ENCODE measurements at places on chromosomes 7 and 10.

DNA sequence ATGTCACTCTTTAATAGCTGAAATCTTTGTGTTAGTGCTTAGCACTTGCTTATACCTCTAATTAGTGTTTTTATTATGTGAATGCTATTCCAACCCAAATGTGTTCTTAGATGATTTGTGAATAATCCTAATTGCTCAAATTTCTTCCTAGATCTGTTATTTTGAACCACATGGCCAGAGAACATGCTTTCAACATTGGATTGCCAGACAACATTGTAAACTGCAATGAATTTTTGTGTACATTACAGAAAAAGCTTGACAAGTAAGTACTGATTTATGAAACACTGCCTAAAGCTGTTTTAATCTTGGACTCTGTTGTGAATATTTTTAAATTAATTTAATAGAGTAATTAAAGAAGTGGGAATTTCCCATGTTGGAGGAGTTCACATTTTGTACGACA is 121.1 kb downstream of the ZNF277 start:
- no peak for DNase-seq

DNA sequence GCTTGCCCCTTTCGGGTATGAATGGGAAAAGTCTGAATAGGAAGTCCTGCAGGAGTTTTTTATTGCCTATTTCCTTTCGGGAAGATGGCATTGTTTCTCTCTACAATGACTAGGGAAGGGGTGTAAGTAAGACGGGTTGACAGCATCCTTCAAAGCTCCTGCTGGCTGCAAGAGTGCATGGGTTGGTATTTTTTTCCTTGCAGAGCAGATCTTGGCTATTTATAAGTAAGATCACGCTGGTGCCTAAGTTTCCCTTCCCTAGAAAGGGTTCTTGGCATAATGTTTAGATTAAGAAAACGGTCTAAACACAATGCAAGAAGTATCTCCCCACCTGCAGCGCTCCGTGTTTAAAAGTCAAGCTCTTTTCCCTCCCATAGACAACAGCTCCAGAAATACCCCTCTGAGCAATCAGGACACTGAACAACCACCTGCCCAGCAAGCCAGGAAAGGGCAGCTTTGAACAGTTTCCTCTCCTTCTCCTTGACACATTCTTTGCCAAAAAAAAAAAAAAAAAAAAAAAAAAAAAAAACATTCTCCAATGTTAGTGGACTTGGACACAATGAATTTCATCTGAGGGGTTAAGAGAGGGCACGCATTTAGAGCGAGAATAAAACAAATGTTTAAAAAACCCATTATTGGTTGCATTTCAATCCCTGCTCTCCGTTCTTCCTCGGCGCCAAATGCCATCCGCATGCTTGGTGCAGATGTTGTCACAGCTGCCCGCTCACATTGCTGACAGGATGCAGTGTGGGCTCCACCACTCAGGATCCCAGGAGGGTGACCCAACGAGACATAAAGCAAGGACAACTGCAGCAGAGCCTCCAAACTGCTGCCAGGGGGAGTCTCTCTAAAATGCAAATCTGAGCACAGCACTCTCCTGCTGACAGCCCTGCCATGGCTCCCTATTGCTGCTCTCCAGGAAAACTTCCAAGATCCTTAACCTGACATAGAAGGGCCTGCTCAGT is 427.4 kb upstream of the MGMT start:
- no peak for DNase-seq

DNA sequence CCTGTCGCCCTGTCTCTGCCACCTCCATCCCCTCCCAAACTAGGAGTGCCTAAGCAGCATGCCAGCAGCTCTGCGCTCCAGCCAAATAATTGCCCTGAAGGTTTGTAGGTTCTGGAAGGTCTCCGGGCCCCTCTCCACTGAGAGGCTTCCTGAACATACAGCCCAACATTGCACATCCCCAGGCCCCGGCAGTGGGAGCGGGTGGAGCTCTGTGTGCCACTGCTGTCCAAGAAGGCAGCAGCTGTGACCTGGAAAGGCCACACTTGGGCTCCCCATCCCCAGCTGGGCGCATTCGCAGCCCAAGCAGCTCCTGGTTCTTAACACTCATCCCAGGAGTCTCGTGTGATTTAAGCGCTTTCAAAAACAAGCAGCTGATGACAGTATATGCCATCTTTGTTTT is 95.7 kb downstream of the COL13A1 start:
- DNase-seq: no peak

DNA sequence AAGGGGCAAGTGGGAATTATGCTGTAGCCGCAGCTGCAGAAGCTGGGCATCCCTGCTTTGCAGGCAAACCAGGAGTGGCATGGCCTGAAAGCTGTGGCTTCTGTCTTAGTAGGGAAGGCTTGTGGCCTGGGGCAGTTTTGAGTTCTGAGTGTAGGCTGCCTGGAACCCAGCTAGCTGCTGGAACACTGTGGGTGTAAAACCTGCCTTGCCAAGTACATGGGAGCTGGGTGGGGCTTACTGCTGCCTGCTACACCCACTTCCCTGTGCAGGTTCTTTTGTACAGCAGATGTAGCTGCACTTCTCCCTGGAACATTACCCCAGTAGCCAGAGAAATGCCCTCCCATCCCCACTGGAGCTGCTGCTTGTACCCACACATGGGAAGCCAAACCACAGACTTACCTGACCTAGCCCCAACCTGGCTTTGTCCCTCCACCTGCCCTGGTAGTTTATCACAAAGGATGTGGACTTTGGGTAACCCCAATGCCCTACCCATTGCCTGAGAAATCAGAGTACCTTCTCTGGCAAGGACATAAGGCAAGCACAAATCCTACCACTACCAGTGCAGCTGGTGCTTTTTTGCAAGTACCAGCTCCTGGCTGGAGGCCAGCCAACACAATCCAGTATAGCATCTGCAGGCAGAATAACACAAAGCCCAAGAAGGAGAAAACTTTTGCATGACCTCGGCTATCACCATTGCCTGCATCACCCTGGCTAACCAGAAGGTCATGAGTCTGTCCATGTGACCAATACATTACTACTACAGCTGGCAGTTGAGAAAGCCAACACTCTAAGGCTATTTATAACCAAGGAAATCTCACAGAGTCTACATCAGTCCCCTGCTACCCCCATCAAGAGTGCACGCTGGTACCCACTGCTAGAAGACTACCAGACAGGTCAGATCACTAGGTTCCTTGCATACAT is 26.5 kb upstream of the PPP1R3A start:
- no peak for DNase-seq

GRCh38 chr7:151468217-151469018 is 28.5 kb upstream of the CRYGN start:
- no peak for DNase-seq

DNA sequence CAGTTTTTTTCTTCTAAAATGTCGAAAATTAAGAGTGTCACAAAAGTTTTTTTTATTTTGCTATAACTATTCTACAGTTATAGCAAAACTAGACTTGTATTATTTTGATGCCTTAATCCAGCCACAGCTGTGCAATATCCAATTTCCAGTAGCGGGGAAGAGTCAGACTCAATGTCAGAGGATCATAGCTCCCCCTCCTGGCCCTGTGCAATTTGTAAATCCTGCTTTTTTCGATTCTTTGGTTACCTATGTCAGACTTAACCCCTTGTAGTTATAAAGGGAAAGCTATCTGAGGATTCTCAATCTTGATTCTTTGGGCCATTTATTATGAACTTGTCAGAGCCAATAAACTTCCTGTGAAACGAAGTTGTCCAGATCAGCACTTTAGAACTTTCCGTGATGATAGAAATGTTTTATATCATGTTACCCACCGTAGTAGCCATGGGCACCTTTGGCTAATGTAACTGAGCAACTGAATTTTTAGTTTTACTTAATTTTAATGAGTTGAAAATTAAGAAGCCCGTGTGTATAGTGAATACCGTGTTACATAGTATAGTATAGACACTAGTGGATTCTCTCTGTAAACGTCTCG is 87.7 kb upstream of the PRKCQ start:
- no peak for DNase-seq

DNA sequence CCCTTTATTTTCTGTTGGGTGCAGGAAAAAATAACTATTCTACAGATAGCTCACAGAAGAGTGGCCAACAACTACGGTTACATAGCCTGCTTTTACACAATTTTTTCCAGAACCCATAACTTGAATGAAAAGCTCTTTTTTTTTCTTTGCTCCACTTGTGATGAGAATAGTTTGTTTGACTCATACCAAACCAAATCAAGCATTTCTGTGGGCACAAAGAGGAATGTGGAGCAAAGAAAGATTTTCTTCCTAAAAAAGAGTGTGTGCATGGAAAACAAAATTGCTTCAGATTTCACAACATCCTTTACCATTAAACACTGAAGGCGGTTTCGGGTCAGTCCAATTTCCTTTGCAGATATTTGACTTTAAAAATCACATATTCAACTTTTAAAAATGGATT is 54.8 kb upstream of the RAB11FIP2 start:
- DNase-seq: no peak

GRCh38 chr7:3188946-3189345 is 112.1 kb upstream of the SDK1 start:
- DNase-seq: no peak

DNA sequence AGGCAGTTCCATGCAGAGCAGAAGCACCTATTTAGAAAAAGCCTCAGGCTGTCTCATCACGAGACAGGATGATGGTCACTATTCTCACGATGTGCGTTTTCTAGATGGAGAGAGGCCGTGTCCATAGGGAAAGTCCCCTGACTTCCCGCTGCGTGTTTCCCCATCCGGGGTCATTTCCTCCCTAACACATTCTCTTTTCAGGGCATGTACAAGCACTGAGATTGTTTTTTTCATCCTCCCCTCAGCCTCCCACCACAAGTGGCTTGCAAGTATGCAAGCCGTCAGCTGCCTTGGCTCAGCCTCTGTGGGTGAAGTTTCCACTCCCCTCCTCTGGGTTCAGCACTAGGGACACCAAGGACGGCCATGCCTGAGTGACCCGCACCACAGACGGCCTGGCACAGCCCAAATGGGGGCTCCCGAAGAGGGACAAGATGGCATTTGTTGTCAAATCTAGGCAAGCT is 2.7 kb upstream of the CALML5 start:
- no peak for DNase-seq

DNA sequence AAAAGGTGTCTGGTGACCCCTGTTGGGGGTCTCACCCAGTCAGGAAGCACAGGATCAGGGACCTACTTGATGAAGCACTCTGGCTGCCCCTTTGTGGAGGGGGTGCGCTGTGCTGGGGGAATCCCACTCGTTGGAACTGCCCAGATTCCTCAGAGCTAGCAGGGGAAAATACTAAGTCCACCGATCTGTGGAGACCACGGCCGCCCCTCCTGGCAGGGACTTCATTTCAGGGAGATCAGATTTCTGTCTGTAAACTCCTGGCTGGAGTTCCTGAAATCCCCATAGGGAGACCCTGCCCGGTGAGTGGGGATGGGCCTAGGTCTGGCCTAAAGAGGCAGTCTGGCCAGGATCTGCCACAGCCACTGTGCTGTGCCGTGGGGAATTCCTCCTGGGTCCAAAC is 79.3 kb upstream of the ADCY1 start:
- no peak for DNase-seq

DNA sequence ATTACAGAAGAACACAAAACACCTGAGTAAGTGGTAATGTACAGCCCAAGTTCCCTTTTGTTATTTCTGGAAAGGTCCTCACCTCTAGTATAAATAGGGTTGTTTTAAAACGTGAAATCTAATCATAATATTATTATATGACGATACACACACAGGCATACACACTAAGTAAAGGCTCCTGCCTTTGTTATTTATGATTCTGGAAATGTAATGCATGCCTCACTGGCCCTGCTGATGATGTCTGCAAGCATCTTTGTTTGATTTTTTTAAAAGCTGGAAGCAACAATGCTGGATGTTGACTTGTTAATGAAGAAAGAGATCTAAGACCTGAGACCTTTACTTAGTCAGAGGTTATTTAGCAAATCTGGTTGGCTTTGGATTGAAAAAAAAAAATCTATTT is 307.4 kb upstream of the SORCS1 start:
- DNase-seq: no peak

- no peak for DNase-seq
These were observed 67.9 kb upstream of the SMNDC1 start for GRCh38 chr10:110372656-110373055.

DNA sequence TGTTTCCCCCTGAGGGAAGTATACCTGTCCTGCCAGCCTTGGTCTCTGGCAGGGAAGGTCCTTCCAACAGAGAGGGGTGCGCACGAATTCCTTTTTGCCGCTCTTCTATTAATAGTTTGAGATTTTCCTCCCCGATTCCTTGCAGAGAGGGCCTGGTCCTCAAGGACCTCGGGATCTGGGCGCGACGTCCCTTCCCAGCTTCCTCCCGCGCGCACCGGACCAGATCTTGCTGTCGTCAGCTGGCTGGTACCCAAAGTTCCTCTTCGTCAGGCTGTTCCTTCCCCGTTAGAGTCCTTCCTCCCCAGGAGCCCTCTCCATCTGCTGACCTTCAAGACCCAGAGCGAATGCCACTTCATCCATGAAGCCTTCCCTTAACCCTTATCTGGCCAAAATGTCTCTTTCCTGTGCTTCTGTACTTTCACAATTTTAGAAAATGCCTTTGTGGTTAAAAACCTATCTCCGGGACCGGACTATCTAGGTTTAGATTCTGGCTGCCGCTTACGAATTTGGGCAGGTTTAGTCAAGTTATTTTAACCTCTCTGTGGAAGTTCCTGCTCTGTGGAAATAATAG is 851 bp upstream of the GOT1 start:
- DNase-seq: no peak
